ENCODE measurements at places on chromosomes 2 and 18.

DNA sequence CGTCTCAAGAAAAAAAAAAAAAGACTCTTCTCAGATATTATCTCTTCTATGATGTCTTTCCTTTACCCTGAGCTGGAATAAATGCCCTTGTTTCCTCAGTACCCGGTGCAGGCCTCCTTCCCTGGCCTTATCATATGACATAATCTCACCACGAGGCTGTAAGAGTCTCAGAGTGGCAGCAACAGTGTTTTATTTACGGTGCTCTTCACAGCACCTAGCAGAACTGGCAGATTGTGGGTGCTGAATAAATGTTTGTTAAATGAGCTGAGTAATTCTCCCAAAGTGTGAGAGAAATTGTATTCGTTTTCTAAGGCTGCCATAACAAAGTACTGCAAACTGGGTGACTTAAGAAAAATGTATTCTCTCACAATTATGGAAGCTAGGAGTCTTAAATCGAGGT lies 82.8 kb upstream of the CD28 start:
- no peak for DNase-seq

GRCh38 chr18:7697306-7697705 lies 130.2 kb downstream of the PTPRM start:
- DNase-seq: no peak

DNA sequence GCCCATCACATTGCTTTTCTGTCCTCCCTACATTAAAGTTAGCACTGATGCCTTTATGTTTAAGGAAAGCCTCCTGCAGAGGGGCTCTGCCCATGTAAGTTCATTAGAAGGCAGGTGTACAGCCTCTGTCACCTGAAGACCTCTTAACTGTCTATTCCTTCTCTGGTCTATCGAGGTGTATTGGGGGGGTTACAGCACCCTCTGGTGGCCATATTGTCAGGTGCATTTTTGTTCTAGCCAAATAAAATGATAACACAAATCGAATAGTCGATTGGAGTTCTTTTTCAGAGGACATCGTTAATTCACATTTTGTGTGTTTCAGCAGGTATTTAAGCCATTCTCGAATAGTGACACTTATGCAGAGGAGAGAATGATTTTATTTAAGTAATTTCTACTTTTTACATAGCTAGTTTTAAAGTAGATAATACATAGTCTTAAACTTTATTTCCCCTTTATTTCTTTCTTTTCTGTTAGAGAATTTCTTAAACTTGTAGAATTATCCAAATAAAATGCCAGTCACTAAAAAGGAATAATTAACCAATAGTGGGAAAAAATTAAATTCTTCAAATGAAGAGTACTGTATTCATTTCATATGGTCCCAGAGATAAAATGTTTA lies 136.8 kb downstream of the NEDD4L start:
- peak; percentile 77 for DNase-seq

DNA sequence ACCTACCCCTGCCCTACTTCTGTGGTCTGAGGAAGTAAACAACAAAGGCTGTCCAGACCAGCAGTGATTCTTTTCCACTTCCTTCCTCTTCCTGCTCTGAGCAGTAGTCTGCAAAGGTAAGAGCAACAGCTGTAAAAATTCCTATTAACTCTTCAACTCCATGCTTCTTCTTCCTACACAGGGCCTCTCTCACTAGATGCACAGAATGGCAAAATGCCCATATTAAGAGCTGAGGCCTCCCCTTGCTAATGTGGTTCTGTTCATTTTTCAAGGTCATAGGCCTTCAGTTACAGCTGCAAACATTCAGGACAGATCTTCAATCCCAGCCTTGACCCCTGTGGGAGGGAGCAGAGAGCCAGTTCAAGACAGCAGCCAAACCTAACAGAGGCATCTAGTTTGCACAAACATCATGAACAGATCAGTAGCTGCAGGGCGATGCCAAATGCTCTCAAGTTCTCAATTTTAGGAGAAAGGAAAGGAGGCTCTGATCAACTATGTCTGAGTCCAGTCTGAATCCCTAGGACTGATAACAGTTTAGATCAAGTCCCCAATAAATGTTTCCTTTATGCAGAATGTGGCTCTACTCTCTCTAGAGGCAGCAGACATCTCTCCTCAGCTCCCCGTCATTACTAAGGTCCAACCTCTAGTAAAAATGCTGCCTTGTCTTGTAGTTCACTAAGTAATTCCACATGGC lies 20.9 kb downstream of the SLC40A1 start:
- no peak for DNase-seq

DNA sequence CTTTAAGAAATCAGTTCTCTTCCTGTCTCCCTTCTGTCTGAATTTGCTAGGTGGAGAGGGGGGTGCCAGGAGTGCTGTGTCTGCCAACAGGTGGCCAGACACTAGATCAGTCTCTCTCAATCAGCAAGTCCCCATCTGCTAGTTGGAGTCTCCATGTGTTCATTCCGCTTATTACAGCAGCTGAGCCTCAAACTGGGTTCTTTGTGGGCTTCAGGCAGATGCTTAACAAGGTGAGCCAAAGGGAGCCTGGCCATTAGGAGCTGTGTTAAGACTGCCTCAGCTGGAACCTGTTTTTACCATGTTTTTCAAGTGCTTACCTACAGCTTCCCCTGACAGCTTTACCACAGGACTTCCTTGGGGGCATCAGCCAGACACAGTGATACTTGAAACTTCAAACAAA lies 401.9 kb downstream of the LRP1B start:
- DNase-seq: no peak

DNA sequence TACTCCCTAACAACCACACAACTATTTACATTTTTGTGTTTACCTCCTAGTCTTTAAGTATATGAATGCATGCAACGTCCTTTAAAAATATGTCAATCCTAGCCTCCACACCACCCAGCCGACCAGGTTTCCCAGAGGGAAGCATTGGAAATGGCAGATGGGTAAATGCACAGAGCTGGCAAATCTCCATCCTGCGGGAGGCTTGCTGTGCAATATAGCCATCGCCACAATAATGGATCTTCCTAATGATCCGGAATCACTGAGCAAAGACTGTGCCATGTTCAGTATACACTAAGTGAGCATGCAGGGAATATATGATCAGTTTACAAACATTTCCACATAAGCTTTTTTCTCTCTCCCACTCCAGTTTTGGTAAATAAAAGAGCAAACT lies 131.8 kb downstream of the NEDD4L start:
- no peak for DNase-seq

DNA sequence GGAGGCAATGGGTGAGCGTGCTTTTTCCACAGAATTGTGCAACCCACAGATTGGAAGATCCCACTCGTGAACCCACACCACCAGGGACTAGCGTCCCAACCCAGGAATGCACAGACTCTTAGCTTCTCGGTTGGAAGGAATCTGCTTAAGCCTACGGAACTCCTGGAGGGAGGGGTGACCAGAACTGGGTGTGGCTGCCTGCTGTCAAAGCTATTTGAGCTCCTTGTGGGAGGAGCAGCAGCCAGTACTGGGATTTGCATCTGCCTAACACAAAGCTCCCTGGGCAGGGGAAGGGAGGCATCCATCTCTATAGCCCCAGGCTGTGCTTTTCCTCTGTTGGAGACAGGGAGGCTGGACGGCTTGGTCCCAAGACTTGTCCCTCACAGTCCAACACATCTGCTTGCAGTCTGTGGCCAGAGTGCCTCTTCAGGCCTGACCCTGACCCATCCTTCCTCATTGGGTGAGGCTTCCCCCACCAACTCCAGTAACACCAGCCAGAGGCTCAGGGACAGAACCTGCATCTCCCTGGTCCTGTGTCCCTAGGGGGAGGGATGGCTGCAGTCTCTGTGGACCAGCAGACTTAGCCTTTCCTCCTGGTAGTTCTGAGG lies 27.9 kb downstream of the HNMT start:
- DNase-seq: no peak

- DNase-seq: no peak
Measured at GRCh38 chr2:85717308-85718008, 23.3 kb downstream of the GNLY start.

DNA sequence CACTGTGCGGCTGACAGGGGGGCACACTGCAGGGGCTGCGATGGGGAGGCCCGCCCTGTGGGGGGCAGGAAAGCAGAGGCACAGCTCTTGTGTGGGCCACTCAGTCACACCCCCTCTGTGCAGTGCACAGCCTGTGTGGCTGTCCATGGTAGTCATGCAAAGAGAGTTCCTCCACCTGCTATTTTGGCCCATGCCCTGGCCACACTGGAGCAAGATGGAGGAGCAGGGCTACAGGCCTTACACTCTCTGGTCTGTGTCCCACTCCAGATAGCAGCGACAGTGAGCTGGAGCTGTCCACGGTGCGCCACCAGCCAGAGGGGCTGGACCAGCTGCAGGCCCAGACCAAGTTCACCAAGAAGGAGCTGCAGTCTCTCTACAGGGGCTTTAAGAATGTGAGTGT lies 28.5 kb upstream of the FAHD2A start:
- DNase-seq: no peak

- DNase-seq: no peak
Measured at GRCh38 chr2:159133797-159134196, 152.7 kb downstream of the WDSUB1 start.

GRCh38 chr2:238636269-238637073 lies 209.7 kb downstream of the ASB1 start:
- no peak for DNase-seq

DNA sequence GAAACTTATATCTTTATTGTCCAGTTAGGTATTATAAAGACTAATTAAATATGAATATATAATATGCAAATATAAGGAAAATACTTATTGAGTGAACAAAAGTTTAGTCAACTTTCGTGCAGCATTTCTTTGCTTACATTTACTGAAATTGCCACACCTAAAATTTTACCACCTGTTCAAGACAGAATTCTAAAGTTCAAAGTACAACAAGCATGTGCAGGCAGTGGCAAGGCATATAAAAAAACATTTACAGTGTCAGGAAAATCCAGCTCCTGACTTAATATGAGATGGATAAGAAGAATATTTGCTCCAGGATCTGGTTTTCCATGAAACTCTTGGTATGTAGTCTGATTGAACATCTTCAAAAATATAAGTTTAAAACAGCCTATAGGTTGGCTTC lies 4.8 kb downstream of the ITPRID2 start:
- DNase-seq: no peak

DNA sequence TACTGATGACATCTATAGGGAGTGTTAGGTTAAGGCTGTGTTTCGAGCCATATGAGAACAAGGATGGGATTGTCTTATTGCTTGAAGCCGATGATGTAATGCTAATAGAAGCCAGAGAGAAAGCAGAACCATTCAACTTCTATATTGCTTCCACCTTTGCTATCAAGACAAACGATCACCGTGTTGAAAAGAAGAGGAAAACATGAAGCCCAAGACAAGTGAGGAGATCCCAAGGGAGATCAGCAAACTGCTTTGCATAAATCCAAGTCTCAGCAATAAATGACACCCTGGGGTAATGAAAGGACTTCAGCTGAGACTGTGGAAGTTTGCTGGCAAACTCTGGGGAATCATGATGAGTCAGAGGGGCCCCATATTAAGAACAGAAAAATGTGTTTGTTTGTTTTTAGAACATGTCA lies 206.2 kb downstream of the NCKAP5 start:
- no peak for DNase-seq

- DNase-seq: no peak
Measured at GRCh38 chr2:119536707-119537106, 7.5 kb upstream of the CFAP221 start.

DNA sequence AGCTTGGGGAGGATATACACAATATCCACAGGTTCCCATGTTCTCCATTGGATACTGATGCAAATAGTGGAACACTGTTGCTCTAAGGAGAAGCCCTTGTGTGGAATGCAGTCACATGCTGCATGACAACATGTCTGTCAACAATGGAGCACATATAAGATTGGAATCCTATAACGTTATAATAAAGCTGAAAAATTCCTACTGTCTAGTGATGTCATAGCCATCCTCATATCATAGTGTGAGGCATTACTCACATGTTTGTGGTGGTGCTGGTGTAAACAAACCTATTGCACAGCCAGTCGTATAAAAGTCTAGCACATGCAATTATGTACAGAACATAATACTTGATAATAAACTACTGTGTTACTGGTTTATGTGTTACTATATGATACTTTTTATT lies 394.7 kb downstream of the FBXO15 start:
- DNase-seq: no peak

DNA sequence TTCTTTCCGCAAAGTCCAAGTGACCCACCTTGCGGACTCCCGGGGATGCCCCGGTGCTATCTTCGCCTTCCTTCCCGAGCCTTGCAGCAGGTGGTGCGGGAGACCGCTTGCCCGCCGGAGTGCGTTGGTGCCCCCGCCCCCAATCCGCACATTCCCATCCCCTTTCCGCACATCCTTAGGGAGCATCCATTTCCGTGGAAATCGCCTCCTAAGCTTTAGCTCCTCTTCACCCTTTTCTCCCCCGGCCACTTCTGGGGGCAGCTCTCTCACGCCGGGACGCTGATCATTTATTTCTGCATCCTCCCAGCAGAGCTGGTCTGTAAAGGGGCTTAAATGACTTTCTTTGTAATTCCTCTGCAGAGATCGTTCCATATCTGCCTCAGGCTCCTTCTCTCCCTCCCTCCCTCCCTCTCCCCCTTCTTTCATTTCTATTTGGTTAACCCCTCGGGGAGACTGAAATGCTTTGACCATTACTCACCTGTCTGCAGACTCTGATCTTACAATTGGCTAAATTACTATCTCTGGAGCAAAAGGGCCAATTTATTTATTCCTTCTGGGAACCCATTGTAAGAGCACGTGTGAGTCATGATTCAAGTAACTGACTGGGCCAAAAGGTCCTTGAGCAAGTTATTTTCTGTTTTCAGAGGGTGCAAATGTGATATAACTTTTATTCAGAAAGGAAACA lies 1.3 kb upstream of the LYPD1 start:
- DNase-seq: no peak

GRCh38 chr2:132642415-132642814 lies 27.6 kb downstream of the LYPD1 start:
- DNase-seq: no peak

- no peak for DNase-seq
Measured at GRCh38 chr2:7707723-7708122, 790.5 kb downstream of the RNF144A start.

- no peak for DNase-seq
Measured at GRCh38 chr2:219551441-219552381, 7.9 kb downstream of the TMEM198 start.

DNA sequence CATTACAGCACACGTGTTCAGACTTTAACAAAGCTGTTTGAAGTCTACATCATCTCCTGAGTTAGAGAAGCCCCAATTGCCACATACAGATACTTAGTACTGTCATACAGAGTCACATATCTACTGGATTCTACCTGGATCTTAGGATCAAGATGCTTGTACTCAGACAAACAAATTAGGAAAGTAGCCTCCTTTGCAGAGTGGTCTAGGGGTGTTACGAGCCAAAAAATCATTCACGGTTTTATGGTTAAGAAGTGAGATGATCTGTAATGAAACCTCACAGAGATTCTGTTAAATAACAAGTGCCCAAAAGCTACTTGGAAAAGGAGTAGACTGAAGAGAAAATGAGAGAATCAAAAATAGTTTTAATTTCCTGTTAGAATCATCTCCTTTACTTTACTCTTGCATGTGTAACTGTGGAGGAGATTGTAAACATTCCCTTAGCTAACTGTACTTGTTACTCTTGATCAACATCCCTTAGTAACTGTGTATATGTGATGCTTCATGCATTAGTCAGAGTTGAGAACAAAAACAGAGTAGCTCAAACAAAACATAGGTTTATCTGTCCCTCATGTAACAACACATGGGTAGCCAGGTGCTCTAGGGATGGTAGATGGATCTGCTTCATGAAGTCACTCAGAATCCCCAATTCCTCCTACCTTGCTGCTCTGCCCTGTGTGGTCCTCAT lies 16.4 kb upstream of the IL1RL1 start:
- no peak for DNase-seq
